Activated T-helper 1 cell treated with Interleukin-2 at 50 U/mL for 16 hours (primary cell): ENCODE measurements at places on chromosomes 11 and 22.
A peak's percentile ranks its signal among the peaks of the same experiment; 100 is the strongest.

- no peak for DNase-seq
Observed at GRCh38 chr11:20207781-20208621, 47.7 kb upstream of the DBX1 start.

GRCh38 chr11:74602637-74603556 is 10.5 kb downstream of the POLD3 start:
- DNase-seq: no peak

DNA sequence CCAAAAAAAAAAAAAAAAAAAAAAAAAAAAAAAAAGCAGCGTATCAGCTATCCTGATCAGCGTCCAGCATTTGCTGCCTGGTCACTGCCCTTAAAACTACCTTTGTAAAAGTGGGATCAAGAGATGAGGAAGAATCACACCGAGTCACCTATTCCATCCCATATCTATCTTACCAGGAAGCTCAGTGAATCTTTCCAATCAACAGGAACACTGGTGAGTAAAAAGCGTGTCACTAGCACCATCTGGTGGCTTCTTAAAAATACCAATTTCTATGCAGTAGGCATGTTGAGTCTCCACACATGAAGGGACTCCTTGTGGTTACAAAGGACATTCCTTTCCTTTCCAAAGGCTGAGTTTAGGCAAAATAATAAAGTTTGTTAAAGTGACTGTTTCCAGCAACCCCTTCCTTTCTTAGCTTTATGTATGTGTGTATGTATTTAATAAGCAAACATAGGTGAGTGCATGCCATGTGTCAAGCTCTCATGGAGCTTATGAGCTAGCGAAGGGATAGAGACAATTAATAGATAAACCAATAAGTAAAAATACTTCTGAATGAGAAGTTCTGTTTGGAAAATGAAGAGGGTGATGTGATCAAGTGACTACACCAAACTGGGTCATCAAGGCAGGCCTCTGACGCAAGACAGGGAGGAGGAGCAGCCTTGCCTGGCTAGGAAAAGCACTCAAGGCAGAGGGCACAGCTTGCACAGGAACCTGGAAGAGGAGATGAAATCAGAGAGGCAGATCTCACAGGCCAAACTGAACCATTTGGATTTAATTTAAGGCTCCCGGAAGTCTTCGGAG is 13.9 kb upstream of the TP53AIP1 start:
- DNase-seq: no peak

DNA sequence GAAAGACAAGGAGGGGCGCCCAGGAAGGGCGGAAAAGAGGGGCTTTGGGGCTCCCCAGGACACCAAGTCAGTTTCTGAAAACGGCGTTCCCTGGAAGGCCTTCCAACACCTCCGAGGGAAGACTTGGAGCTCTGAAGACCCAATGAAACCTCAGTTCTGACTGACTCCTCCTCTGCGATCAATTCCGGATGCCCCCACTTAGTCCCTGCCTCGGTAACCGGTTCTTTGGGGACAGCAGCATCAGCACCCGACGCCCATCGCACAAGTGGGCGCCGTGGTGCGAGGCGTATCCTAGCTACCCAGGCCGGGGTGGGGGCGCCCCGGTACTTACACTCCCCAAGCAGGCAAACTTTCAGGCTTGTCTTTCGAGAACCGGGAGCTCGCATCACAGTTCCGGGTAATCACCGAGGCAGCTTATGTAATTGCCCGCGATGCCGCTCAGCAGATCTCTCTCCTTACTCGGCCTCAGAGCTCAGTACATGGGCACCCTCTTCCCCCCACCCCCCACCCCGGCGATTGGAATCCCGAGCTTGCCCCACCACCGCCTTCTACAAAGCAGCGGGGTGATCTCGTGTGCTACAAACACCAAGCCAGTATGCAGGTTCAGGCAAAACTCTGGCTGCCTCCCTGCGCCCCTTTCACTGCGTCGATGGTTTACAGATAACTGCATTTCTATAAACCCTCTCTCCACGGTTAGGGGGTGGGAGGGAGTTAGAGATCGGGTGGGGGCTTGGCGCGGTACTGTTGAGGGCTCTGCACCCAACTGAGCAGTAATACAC is 2.0 kb downstream of the TENM4 start:
- no peak for DNase-seq

DNA sequence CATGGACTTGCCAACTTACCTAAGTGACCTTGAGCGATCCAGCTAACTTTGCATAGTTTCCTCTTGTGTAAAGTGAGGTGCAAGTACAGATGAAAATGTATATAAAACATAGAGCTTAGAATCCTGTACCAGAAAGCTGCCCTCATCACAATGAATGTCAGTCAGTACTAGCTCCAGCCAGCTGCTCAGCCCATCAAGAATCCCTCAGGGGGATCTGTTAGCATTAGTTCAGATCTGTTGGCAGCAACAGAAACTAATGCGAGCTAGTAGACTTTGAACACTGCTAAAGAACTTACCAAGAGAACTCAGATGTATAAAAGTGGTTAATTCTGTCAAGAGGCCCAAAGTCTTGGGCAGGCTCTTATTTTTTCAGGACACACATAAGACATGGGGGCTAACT is 6.3 kb upstream of the C11orf91 start:
- no peak for DNase-seq

DNA sequence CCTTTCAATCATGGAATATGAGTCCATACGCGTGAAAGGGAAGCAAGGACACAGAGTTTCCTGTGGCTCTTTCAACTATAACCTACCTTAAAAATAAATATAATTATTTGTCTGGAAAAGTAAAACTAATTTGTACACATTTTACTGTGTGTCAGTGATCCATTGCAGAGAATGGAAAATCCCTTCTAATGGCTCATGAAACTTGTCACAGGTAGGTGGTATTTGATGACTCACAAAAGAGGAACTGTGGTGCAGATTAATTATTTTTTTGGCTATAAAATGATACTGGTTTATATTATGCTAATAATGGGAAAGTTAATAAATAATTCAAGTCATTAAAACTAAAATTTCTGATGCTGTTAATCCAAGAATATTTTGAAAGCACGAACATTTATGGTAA is 792.2 kb downstream of the METTL15 start:
- DNase-seq: no peak

GRCh38 chr11:71575723-71576424 is 6.8 kb downstream of the KRTAP5-11 start:
- DNase-seq: no peak

- DNase-seq: no peak
Observed at GRCh38 chr11:132077416-132077815, 707.0 kb downstream of the NTM start.

DNA sequence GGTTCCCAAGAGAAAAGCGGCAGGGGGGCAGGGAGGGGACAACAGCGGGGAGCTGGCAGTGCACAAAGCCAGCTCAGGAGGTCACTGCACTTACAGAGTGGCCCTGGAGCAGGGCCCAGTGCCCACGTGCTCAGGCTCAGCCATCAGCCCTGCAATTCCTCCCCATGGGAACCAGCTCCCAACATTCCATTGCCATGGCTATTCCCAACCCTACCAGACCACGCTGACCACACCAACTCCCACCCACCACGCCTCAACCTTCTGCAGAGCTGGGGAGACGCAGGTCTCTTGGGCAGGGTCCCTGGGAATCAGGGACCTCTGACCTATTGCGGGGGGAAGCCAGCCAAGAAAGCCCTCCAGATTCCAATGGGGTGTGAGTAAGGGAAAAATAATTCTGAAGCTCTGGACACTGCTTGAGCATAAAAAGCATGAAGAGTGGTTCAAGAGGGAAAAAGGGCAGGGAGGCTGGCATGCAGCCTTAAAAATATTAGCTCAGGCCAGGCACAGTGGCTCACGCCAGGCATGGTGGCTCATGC is 38.3 kb upstream of the TFIP11 start:
- no peak for DNase-seq

- DNase-seq: no peak
Observed at GRCh38 chr11:44978274-44978960, 27.7 kb upstream of the TP53I11 start.

GRCh38 chr11:65615950-65616574 is 486 bp downstream of the PCNX3 start:
- DNase-seq: no peak

DNA sequence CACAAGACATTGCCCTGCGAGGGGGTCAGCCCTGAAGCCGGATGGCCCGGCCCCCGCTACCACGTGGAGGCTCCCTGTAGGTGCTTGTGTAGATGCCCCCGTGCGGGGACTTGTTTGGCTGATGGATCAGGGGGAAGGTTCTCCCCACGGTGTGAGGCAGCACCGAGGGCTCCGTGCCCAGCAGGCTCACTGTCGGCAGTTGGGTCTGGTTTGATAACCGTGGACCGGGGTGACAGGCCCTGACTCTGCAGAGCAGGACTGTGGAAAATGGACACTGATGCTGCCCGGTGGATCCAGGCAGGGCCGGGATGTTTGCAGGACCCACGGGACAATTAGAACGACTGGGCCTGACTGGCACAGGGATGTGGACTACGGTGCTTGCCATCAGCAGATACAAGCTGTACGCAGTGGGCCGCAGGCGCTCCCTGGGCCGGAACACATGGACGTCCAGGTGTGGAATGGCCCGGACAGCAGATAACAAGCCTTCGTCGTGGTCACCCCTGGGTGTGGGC is 19.0 kb downstream of the KCNQ1 start:
- DNase-seq: no peak

- no peak for DNase-seq
Observed at GRCh38 chr11:35288817-35289541, 130.4 kb downstream of the SLC1A2 start.

DNA sequence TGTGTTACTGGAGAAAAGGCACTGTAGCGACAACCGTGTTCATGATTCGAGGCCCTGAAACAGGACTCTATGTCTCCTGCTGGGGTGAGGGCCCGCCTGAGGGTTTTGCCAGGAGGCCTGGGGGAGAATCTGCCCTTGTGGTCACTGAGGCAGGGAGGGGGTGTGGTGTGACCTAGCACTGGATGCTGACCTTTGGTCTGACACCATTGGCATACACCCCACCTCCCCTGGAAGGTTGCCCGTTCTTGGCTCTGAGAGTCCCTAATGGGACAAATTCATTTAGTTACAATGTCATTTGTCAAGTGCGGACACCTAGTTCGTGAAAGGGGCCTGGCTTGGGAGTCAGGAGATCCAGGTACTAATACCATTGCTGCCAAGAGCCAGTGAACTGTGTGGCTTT is 29.0 kb downstream of the NECTIN1 start:
- no peak for DNase-seq

GRCh38 chr22:20117633-20118299 is 740 bp upstream of the TRMT2A start:
- no peak for DNase-seq

GRCh38 chr11:35006389-35007128 is 90.1 kb downstream of the PDHX start:
- no peak for DNase-seq

DNA sequence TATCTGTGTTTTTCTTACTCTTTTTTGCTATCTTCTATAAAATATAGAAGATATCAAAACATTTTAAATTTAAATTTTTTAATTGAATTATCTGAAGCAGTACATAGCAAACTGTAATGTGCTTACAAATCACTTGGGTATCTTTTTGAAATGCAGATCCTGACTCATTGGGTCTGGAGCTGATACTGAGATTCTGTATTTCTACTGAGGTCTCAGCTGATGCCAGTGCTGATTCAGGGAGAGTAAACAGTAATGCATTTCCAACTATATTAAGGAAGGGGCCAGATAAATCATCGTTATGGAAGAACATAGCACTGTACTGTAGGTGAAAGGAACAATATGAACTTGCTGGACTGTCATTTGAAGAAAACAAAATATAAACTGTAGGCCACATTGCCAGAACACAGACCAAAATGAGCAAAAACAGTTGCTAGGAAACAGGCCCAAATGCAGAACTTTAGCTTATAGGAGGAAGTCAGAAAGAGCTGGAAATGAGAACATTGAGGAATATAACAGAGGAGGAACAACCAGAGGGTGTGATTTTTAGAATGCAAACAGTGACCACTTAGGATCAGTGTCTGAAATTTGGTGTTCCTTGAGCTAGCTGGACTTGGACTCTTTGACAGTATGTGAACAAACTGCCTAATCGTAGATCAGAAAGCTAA is 3.3 kb downstream of the ARL14EP start:
- no peak for DNase-seq

- DNase-seq: no peak
Observed at GRCh38 chr11:1219446-1219833, 3.4 kb upstream of the MUC5B start.

DNA sequence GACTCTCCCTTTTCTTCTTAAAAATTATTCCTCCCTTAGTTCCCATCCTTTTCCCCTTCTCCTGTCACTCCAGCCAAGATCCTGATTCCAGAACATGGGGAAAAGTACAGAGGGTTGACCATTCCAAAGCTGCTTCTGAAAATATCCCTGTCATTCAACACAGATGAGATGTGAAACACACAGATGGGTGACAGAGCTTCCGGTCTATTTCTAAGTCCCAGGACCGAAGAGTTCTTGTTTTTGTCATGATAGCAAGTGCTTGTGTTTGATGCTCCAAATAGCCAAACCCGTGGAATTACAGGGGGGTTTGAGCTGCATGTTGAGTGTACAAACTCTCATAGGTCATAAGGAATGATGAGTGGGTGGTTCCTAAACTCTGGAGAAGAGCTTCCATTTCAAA is 57.9 kb downstream of the PARVA start:
- DNase-seq: no peak

DNA sequence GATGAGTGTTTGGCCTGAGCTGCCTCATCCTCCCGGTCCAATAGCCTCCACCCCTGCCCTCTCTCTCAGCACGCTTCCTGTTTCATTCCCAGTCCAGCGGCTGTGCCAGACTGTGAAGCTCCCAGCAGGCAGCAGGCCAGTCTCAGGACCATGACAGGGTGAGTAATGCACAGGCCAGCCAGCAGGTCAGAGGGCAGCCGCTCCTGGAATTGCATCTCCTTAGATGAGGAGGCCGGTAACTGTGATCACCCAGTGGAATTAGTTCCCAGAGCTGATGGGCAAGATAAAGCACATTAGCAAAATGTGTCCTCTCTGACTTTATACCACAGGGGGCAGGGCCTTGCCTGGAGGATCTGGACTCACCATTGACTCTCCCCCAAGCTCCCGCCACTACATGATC is 251.2 kb downstream of the ETS1 start:
- no peak for DNase-seq

- no peak for DNase-seq
Observed at GRCh38 chr22:37485395-37486223, 575 bp downstream of the MFNG start.

GRCh38 chr11:78039919-78040671 is 17.0 kb upstream of the KCTD14 start:
- DNase-seq: no peak

DNA sequence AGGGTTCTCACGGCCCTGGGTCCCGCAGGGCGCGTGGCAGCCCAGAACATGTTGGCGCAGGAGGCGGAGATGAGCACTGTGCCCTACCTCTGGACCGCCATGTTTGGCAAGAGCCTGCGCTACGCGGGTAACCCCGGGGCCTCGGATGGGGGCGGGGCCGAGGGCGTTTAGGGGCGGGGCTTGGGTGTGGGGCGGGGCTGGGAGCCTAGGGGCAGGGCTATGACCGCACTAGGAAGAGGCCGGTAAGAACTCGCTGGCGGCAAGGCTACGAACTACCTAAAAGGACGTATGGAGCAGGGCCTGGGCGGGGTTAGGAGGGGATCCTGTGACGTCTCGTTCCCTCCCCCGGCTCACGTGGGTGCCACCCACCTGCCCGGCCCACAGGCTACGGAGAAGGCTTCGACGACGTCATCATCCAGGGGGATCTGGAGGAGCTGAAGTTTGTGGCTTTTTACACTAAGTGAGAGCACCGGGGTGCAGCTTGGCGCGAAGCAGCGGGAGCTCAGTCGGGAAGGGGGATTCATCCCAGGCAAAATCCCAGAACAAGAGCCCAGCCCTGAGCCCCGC is 2.8 kb upstream of the LZTR1 start:
- peak; percentile 30 for DNase-seq

GRCh38 chr11:117644403-117645155 is 152.4 kb downstream of the DSCAML1 start:
- DNase-seq: no peak

GRCh38 chr11:1162491-1163311 is 4.9 kb downstream of the MUC5AC start:
- DNase-seq: no peak
